Mesenteric fat pad (tissue), 1 donor: ENCODE measurements at places on chromosomes 16 and 17. TPM values are rescaled to one million over a fixed set of nuclear protein-coding genes. Genes with fewer than 3 reads are reported as not detected.

Gene CPNE7
- 1.3 TPM for total RNA-seq

Gene UNC13D
- total RNA-seq = 12.8 TPM

Gene TBC1D3K
- not detected for total RNA-seq

Gene HOXB4
- 5.7 TPM for total RNA-seq

Gene BIRC5
- not detected for total RNA-seq

Gene SLFN5
- 74.8 TPM for total RNA-seq

Gene FCSK
- 11.5 TPM for total RNA-seq

DNA sequence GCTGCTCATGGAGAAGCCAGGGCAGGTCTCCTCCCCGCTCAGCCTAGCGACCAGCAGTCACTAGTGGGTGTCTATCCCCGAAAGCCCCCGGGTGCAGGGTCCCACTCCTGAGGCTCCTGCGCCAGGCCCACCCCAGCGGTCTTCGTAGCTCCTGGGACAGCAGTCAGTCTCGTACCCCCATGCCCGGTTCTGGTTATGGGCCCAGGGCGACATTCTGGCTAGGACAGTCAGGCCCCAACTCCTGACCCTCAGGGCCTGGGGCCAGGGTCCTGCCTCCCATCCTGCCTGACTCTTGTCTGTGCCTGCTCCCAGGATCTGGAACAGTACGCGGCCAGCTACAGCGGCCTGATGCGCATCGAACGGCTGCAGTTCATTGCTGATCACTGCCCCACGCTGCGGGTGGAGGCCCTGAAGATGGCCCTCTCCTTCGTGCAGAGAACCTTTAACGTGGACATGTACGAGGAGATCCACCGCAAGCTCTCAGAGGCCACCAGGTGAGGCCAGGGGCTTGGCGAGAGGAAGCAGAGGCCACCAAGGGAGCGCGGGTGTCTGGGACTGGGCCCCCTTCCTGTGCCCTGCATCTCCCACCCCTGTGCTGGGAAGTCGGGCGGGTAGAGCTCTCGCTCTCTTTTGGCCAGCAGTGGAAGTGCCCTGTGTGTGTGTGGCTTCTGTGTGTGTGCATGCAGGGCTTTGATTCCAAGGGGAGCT, 2.0 kb downstream of the GPS1 start:
- DNase-seq = no peak

DNA sequence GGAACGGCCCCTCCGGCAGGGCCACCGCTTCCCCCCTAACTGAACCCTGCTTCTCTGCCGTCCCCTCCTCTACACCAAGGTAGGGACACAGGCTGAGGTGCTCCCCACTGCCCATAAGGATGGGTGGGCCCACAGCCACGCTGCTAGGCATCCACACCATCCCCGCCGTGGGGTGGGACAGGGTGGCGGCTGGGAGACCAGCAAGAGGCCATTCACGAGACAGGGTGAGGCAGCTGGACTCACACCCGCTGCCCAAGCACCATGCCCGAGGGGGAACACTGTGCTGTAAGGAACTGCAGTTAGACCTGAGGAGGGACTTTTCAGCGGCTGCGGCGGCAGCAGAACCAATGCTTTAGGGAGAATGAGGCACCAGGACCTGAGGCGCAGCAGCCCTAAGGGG, 47.5 kb upstream of the RRN3 start:
- DNase-seq = no peak

DNA sequence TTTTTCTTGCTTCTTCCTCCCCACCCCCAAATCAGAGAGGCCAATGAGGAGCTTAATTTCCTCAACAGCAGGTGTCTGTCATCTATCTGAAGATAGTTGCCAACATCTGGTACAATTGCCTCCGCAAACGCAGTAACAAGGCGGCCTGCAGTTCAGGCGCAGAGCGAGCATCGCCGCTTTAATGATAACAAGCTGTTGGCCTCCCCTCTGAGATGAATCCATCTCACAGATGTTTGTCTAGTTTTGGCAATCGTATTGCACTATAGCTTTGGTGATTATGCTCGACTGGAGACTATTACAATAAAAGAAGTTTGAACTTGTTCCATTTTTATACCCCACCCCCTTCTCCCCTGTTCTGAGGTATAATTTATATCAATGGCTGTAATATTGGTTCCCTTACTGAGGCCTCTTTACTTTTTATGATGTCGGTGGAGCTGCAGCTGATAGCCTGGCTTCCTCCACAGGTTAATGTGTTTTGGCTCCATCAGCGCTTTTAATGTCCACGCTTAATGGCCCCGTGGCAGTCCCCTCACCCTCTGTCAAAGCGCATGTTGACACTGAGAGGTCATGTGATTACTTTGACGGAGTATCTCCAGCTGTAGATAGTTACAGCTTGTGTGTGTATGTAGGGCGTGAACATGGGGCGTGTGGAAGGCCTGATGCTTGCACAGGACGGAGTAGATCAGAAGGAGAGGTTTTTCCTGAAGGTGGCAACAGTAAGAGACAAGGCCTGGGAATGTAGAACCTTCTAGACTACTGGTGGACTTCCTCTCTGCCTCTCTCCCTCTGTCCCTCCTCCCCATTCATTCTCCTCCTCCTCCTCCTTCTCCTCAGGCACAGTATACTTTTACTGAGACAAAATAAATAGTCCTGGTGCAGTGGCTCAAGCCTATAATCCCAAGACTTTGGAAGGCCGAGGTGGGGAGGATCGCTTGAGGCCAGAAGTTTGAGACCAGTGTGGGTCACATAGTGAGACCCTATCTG, 164.7 kb downstream of the MSI2 start:
- DNase-seq = no peak

DNA sequence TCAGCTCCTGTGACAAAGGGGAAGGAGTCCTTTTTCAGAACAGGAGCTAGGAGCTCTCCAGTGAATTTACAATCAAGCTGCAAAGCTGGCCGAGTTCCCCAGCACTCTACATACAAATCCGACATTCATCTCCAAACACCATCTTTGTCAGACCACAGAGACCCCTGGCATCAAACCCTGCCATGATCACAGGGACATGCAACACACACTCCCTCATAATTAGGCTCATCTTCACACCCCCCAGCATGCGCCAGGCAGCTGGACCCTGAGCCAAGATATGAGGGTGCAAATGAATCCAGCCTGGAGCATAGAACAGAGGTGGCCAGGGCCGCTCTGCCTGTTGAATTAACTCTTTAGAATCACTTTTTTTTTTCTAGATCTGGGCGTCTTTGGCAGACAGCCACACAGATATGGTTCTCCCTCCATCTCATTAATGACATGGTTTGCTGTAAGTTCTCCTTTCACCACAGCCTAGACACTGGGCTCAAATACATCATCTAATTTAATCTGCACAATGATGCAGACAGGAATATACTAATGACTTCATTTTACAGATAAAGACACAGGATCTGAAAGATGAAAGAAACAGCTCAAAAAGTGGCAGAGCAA, 366.3 kb downstream of the NPIPA8 start:
- DNase-seq = no peak

DNA sequence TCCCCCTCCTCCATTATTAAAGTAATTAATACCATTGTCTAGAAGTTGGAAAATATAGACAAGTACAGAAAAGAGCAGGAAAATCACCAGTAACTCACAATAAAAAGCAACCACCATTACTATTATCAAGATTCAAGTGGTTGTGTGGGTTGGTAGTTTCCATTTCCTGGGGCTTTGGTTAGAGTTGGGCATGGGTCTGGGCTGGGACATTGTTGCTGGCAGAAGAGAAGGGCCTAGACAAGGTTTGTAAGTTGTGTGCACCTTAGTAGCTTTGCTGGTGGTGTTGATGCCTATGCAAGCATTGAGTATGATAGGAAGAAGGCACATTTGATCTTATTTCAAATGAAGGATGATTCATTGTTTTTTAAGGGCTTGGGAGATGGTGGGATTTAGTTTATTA, 25.4 kb upstream of the NFATC3 start:
- no peak for DNase-seq

DNA sequence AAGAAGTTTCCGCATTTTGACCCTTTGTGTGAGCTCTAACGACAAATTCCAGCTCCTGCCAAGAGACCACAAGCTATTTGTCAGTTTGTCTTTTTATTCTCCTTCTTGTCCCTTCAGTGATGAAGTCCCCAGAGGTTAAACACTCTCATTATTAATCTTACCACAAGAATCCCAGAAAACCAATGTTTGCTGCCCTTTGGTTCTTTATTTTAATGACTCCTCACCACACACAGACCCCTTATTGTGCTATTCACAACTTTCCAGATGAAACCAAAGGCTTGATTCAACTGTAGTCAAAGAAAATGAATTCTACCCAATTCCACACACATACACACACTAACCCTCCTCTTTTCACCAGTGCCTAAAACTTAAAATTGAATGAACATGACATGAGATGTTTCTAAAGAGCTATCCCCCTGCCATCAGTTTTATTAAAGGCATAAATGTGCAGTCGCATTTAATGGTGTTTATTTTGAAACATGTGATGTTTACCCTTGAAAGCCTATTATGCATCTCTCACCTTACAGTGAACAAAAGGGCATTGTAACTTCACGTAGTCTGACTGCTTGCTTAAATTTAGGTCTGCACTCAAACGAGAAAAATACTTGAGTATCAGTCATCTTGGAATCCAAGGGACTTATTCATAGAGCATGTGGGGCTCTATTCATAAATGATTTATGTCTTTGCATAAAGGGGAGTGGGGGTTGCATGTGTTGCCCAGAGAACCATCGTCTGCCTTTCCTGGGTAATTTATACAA, 44.1 kb downstream of the PCTP start:
- no peak for DNase-seq

GRCh38 chr16:31386157-31386984, 6.8 kb upstream of the ITGAD start:
- DNase-seq = no peak

DNA sequence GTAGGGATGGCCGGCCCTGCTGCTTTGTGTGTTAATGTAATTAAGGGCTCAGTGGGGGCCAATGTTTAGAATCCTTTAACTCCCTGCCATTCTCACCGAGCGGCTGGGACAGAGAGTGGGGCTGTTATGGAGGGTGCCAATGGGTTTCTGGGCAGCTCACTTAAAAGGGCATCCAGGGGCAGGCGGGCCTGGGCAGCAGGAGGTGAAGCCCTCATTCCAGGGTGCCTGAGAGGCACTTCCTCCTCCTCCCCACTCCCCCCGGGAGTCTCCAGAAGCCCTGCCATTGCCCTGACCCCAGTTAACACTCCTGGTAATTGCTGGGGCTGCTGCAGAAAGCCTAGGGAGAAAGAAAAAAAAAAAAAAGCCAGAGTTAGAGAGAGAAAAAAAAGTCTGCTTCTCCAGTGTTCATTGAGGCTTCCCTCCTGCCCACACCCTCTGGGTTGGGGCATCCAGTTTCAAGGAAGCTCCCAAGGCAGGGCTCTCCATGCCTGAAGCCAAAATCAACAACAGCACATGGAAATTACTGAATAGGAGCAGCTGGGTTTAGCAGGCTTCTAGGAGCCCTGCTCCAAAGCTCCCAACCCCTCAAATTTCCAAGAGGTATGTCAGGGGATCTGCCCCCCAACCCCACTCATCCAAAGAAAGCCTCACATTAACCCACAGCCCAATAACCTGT, 28.0 kb downstream of the CUEDC1 start:
- no peak for DNase-seq

- DNase-seq = no peak
Measured at GRCh38 chr16:78897299-78897698, 703.2 kb downstream of the MAF start.

DNA sequence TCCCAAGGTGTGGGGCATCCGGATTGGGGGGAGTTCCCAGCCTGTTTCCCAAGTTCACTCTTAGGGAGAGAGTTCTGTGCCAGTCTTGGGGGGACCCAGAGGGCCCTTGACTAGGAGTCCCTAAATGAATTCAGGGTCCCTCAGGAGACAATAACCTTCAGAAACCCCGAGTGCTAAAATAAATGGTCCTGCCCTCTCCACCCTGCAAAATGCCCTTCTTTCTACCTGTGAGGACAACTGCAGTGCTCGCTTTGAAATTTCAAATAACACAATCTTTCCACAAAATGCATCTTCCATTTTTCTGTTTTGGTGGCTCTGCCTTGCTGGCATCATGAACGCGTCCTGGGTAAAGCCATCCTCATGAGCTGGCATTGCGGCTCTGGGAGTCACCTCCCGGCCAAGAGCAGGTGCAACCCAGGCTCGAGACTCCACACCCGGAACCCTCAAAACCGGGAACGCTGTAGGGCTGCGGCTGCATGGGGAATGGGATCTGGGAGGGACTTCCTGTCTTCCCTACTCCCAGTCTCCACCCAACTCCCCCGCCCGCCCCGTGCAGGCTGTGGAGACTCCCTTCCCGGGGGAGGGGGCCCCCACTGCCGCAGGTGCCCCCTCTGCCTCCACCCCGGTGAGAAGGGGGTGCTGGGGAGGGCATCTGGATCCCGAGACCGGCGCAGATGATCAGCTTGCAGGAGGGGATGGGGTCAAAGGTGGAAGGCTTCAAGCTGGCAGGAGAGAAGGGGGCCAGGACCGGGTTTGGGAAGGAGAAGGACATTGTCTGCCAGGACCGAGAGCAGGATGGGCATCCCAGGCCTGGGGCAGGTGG, at the start of gene ZNF205:
Gene ZNF205, plus strand, starts transcription at position 529 of the 823 bp plus-strand sequence. CDS start 845 bp downstream, outside the sequence.
- no peak for DNase-seq

GRCh38 chr16:87169509-87169995, 147.6 kb downstream of the C16orf95 start:
- DNase-seq = no peak

- no peak for DNase-seq
Measured at GRCh38 chr16:84879569-84880487, 60.0 kb downstream of the CRISPLD2 start.

- no peak for DNase-seq
Measured at GRCh38 chr17:2090210-2090641, 35.3 kb downstream of the HIC1 start.

DNA sequence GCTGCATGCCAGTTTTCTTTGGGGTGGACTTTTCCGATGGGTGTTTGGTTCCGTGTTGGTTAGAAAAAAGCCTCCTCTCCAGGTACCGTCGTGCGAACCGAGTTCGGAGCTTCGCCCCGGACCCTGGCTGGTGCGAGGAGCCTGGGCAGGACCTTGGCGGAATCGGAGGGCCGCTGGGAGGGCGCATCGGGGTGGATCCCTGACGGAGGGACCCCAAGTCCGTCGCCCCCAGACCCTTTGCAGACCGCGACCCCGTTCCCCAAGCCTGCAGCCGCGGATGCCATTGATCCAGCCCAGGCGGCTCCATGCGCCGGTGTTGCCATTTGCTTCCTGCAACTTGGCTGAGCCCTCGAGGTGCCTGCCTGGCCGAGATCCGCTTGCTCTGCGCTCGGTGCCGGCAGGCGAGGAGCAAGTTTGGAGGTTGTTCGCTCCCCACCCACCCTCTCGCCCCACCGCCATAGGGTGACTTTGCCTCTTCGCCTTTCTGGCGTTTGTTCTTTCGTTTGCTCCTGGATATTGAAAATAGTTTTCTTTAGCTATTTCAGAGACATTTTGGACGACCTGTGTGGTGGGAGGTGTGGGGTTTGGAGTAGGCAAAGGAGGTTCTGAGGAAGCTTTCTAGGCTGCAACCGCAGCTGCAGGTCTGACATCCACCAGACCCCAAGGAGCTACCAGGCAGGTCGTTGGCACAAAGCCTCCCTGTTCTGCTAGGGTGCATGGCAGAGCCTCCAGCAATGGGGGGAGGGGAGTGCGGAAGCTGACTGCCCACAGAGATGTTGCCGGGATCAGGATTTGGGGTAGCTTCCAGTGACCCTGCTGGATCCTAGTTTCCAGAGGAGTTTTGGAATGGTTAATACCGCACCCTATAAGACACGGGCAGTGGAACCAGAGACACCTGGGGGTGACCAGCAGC, 58.2 kb downstream of the RAP1GAP2 start:
- no peak for DNase-seq

- DNase-seq = no peak
Measured at GRCh38 chr16:67192781-67193361, 916 bp downstream of the E2F4 start.
